ENCODE measurements at places on chromosomes 1 and 21. TPM values are rescaled to one million over a fixed set of nuclear protein-coding genes. Genes with fewer than 3 reads are reported as not detected.

DNA sequence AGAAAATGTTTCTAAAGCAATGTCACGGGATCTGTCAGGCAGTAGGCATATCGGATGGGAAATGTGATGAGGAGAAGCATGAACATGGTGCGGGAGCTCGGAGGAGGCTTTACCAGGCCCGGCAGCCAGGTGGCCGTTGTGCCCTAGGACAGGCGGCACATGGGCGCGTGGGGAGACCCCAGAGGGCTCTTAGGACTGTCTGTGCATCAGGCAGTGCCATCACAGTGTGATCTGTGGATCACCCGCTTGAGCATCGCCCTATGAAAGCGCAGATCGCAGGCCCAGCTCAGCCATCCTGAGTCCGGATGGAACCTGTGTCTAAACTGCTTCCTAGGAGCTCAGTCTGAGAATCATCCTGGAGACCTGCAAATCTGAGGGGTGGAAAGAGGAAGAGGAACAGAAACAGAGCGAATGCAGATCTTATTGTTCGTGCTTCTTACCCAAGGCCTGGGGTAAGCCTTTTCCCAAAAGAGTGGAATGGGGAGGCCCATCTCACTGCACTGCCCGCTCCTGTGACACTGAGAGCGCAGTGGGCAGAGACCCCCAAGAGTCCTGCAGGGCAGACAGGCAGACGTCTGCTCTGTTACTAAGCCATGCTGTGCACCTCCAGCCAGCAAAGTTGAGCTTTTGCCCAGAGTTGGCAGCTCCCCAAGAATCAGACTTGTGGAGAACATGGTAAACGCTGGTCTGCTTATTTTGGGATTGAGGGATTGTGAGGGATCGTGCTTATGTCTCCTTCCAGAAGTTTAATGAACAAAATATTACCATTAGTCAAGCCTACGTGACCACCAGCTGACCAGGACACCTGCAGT lies 251.0 kb downstream of the RHOU start:
- no peak for DNase-seq

The PCAT6 gene
- 0.60 TPM for total RNA-seq

GRCh38 chr1:40530735-40531380 lies 579 bp upstream of the ZNF684 start:
- no peak for DNase-seq

DNA sequence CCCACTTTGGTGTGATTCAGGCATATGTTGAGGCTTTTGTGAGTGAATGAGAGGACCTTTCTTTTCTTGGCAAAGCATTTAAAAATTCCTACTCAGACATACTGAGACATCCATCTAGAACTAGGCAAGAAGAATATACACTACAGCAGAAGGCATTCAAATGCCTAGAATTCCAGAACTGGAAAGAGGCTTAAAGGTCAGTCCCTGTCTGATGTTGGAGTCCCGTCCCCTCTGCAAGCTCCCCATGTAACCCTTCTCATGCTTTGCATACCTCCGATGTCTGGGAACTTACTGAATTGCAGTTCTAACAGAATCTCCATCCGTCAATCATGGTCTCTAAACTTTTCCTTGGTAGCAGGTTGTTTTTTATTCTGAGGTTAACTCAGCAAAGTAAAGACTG lies 152.9 kb downstream of the ATP6V1G3 start:
- DNase-seq, result peak; percentile 61

GRCh38 chr1:173295995-173296394 lies 88.9 kb upstream of the TNFSF4 start:
- DNase-seq, result no peak

GRCh38 chr1:8133657-8134430 lies 107.7 kb upstream of the ERRFI1 start:
- DNase-seq, result peak; percentile 53

The OLFM3 gene
- not detected for total RNA-seq

The KRTAP11-1 gene
- total RNA-seq, result not detected

- no peak for DNase-seq
Observed at GRCh38 chr1:52633291-52633754, 355 bp downstream of the SHISAL2A start.

DNA sequence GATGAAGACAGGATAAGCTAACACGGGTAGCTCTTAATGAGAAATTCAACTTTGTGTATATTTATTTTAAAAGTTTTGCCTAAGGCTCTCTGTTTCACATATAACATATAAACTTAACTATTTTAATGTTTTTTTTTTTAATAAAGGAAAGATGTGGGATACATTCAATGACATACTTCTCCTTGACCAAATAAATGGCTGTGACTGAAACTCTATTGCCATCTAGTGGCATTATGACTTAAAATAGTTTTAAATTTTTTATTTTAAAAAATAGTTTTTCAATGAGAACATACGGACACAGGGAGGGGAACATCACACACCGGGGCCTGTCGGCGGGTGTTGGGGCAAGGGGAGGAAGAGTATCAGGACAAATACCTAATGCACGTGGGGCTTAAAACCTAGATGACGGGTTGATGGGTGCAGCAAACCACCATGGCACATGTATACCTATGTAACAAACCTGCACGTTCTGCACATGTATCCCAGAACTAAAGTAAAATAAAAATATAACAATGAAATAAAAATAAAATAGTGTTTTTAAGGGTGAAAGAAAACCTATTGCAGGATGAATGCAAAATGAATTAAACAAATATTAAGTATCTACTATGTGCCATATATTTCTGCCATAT lies 83.4 kb downstream of the LYST start:
- peak; percentile 43 for DNase-seq

DNA sequence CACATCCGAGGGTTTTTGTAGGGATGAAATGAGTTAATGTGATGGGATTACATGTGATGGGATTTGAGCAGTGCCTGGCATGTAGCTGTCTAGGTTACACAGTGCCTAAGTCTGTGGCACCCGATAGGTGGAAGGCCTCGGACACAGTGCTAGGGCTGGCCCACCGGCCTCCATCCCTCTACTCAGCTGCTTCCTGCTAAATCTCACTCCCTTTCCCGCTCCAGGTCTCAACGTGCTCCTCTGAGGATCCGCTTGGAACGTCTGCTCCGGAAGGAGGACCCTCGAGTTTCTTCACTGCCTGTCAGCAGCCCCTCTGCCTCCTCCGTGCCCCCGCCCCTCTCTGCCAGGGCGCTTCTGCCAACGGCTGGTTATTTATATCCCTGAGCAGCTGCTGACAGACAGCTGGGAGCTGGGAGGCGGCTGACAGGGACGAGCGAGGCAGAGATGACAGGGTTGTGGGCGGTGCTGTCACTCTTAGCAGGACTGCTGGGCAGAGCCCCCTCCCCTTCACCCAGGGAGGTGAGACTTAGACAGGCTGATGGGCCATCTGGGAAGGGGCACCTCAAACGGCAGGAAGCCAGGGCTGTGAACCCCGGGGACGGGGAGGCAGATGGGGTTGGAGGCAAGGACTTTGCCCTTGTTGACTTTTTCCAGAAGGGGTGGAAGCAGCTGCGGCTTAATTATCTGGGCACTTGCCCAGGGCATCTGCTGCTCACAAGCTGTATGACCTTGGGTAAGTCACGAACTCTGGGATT lies 26.6 kb upstream of the LRRN2 start:
- DNase-seq, result no peak

The ANXA9 gene
- total RNA-seq, result 23.9 TPM

The GPR52 gene
- not detected for total RNA-seq

DNA sequence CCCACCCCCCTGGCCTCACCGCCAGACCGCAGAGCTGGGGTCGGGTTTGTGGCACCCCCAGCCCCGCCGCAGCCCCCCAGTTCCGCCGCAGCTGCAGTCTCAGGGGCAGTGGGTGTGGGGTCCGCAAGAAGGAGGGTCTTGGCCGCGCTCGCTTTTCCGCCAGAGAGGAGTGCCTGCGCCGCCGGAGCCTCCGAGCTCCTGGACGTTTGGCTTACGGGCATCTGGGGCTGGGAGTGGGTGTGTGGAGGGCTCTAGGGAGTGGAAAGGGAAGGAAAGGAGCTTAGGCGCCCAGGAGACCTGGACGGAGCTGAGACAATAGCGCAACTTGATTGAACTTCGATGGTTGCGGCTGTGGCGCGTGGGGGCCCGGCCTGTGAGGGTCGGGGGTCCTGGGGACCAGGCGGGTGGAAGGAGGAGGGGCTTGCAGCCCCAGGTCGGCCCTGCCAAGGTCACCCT lies 88.8 kb upstream of the IPO9 start:
- DNase-seq, result no peak

The FCER1G gene
- 1.3 TPM for total RNA-seq

DNA sequence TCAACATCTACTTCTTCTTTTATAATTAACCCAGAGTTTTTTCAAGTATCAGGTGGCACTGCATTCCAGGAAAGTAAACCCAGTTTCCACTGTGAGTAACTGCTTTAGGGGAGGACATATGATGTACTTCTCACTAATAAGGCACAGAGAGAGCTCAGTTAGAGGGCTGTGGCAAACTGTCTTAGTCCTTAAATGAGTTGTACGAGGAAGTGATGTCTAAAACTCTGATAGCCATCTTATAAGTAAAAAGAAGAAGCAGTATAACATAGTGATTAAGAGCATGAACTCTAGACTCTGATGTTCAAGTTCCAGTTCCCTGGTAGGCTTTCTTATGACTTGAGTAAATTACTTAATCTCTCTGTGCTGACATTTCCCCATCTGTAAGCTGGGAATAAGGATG lies 58.7 kb upstream of the PTGS2 start:
- DNase-seq, result no peak

DNA sequence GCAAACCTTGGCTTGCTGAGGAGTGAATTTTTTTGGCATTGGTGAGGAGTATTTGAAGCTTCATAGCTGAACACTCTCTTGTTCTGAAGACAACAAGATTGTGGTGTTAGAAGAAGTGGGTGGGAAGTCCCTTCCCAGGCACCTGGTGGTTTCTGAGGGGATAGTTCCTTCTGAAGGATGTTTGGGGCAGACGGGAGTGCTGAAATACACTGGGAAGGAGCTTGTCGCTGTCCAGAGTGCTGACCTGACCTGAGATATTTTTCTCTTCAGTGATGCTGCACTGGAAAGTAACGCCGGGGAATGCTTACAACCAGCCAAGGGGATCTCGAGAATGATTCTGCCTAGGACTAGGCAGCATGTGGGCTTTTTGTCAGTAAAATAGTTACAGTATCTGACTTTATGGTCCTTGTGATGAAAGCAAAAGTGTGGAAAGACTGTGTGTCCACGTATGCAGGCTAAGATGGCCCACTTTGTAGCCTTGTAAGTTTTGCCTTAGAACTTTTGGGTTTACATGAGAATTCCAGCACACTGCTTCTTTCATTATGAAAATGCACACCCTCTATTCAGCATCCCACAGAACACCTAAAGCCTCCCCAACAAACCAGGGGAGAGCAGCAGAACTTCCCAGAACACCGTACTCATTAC lies 33.1 kb upstream of the NFASC start:
- peak; percentile 15 for DNase-seq

The SLC22A15 gene
- 0.27 TPM for total RNA-seq

GRCh38 chr1:41540886-41541591 lies 56.6 kb upstream of the EDN2 start:
- no peak for DNase-seq

- no peak for DNase-seq
Observed at GRCh38 chr21:34952701-34953100, 96.4 kb downstream of the RUNX1 start.

GRCh38 chr1:39159224-39160036 lies 45.1 kb upstream of the MACF1 start:
- DNase-seq, result peak; percentile 75

DNA sequence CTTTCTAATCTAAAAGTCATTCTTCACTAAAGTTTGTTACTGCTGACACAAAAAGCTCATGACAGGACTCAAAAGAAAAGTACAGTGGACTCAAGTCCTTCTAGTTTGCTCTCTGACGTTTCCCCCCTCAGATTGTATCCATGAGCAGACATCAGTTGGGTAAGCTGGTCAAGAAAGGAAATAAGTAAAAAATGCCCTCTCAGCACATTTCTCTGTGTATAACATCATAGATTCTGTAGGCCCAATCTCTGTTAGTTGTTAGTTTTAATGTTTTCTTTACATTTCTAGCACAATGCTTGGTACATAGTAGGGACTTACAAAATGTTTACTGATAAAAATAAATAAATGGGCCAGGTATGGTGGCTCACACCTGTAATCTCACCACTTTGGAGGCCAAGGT lies 96.8 kb downstream of the NR5A2 start:
- DNase-seq, result no peak

DNA sequence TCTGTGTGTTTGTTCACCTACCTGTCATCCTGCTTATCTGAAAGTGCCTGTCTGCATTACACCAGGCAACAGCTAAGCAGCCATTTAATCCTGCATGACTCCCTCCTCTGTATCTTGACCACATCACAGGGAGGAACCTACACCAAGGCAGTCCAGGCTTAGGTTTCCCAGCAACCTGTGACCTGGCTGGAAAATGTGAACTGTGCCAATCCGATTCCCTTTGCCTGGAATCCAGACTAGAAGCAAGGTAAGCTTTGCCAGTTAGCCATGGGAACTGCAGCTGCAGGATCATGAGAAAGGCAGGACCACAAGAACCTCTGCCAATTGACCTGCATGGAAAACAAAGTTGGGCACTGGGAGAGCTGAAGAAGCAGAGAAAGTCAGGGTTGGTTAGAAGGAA lies 6.3 kb upstream of the ATP1B1 start:
- DNase-seq, result no peak

DNA sequence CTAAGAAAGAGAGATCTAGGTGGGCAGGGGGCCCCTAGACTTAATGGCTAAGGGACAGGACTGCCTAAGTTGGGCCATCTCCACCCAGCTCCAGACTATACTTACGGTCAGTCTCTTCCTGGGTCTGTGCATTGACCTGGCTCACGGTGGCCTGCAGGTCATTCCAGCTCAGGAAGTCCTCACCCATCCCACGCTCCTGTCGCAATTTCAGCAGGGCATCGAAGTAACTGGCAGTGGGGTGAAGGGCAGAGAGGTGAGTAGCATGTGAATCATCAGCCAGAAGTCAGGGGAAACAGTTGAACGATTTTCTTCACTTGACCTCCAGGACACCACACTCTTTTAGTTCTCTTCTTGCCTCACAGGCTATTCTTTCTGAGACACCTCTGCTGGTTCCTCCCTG lies 20.5 kb downstream of the IQGAP3 start:
- no peak for DNase-seq

- no peak for DNase-seq
Observed at GRCh38 chr1:194644528-194644927, 1458.1 kb upstream of the B3GALT2 start.

- DNase-seq, result no peak
Observed at GRCh38 chr1:82690411-82690810, 889.7 kb downstream of the ADGRL2 start.

The CNN3 gene
- total RNA-seq, result 223 TPM

The NTMT2 gene
- not detected for total RNA-seq

DNA sequence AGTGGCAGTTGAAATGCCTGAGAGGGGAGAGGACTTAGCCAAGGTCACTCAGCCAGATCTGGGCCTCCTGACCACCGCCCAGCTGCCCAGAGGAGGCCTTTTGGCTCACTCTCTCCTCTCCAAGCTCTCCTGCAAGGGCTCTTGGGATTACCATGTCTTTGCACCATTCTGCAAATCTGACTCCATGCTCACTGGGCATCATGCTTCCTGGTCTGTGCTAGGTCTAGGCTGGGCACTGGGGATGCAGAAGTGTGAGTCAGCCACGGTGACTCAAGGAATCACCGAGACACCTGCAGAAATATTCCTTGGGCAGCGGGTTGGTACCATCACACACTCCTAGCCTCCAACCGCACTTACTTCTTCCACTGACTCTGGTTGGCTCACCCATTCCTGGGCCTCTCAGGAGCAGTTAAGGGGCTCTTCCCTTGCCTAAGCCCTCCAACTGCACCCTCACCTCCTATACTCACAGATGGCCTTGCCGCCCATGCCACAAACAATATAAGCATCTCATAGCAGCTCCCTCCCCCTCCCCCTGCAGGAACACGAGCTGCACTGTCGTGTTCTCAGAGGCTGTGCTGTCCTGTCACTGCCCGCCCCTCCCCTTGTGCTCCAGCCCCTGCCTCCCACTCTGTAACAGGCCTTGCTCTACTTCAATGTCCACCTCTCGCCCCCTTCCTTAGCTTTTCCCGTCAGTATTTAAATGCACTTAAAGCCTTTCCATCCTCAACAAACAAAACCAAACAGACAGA lies 34.8 kb downstream of the CDCP2 start:
- no peak for DNase-seq

The ITLN1 gene
- total RNA-seq, result not detected
